Activated CD4-positive, alpha-beta memory T cell treated with anti-CD3 and anti-CD28 coated beads for 36 hours (primary cell): ENCODE measurements at places on chromosomes 7 and 10.

DNA sequence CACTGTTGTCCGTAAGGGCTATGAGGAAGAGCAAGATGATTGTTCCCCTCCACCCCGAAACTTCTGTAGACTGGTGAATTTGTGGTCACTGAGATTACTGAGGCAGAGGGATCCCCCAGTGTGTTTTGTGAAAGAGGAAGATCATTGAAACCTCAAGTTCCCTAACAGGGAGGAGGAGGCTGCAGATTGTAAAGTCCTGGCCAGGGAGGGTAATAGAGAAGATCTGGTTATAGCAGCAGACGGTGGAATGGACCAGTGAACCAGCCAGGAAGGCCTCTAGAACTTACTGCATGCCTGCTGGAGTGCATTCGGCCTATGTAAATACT is 31.1 kb downstream of the LMTK2 start:
- DNase-seq, result no peak

GRCh38 chr7:80967071-80967916 is 48.4 kb upstream of the SEMA3C start:
- no peak for DNase-seq

DNA sequence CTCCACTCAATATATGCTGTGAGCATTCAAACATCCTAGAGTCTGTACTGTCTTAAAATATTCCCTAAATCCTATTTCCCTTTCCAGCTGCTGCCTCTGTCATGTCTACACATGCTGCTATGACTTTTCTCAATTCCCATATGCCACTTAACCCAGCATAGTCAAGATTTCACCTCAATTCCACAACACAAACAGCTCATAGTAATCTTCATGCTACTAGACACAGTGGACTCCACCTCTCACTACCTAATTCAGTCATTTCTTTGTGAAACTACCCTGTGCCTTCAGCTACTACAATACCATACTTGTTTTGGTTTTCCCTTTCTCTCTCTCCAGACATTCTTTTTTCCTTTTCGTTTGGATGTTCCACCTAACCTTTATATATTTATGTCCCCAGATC is 45.5 kb downstream of the GSAP start:
- no peak for DNase-seq

- peak; percentile 73 for DNase-seq
Observed at GRCh38 chr10:102322914-102323313, 72.6 kb upstream of the NFKB2 start.

GRCh38 chr10:7265396-7266123 is 145.3 kb downstream of the SFMBT2 start:
- DNase-seq, result no peak

- peak; percentile 6 for DNase-seq
Observed at GRCh38 chr7:128934361-128935341, 3.1 kb upstream of the IRF5 start.

- no peak for DNase-seq
Observed at GRCh38 chr10:1746796-1747195, 9.5 kb upstream of the ADARB2 start.

- DNase-seq, result no peak
Observed at GRCh38 chr7:66352071-66352470, 146.9 kb downstream of the TPST1 start.
